ENCODE measurements at places on chromosomes 4 and X. TPM values are rescaled to one million over a fixed set of nuclear protein-coding genes. Genes with fewer than 3 reads are reported as not detected.

TTC29 gene
- polyA plus RNA-seq, result not detected

SCML1 gene
- polyA plus RNA-seq, result 2.2 TPM

TIMP1 gene
- polyA plus RNA-seq, result 275 TPM

CT45A3 gene
- not detected for polyA plus RNA-seq

HERC5 gene
- polyA plus RNA-seq, result 9.2 TPM

CT45A2 gene
- not detected for polyA plus RNA-seq

FRMPD4 gene
- polyA plus RNA-seq, result not detected

POF1B gene
- not detected for polyA plus RNA-seq

RAPGEF2 gene
- 1.7 TPM for polyA plus RNA-seq

SLC16A2 gene
- polyA plus RNA-seq, result 0.07 TPM

FAM9B gene
- 0.20 TPM for polyA plus RNA-seq

- no peak overlapping the region for H3K27ac ChIP-seq
- DNase-seq, result no peak
- H3K36me3 ChIP-seq, result no peaks in the 10 kb centered on the region
- H3K27me3 ChIP-seq, result peaks cover 4% of the 10 kb centered on the region
Observed at GRCh38 chr4:159369256-159369655, 266.4 kb downstream of the RAPGEF2 start.

- no peak overlapping the region for H3K4me3 ChIP-seq
- no peak for DNase-seq
Observed at GRCh38 chrX:16368696-16369095, 201.4 kb downstream of the MAGEB17 start.

DNA sequence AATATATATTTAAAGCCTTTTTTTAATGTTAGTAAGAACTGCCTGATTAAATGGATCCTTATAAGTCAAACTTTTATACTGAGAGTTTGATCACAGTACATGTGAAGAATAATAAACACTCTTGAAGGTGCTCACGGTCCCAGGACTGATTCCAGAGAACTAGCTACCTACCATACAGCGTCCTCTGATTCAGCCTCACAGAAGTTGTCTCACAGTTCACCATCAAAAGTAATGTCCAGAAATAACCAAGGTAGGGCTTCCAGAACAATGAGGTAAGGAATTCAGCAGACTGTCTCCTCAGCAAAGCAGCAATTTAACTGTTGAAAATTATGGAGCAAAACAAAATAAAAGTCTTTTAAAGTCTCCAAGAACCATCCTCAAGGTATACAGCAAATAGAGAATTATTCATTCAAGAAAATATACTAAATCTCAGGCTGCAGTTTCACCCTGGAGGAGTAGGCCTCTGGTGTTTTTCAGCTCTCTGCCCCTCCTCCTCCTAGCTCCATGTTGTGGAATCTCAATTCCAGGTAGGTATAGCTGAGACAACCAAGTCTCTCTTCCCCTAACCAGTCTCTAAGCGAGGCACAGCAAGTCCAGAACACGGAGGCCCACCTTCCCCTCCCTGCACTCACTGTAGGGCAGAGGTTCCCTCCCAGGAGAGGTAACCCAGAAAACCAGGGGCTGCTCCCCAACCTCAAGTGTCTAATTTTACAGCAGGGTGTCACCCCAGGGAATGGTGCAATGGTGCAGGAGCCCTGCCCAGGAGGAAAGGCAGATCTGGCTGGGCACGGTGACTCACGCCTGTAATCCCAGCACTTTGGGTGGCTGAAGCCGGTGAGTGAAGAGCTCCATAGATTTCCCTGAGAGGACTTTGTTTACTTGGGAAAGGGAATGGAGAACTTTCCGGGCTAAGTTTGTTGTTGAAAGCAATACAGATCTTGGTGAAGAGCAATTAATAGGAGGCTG lies 28.6 kb downstream of the FAM241A start:
- H3K36me3 ChIP-seq, result no peaks in the 10 kb centered on the region
- peaks cover 2% of the 10 kb centered on the region for H3K4me1 ChIP-seq
- H3K4me3 ChIP-seq, result no peak overlapping the region
- no peak for DNase-seq
- H3K27ac ChIP-seq, result no peak overlapping the region
- H3K27me3 ChIP-seq, result peaks cover 2% of the 10 kb centered on the region

- no peak overlapping the region for H3K4me3 ChIP-seq
- H3K27me3 ChIP-seq, result no peaks in the 10 kb centered on the region
- no peaks in the 10 kb centered on the region for H3K4me1 ChIP-seq
- DNase-seq, result no peak
Observed at GRCh38 chr4:103778221-103778620, 58.4 kb upstream of the TACR3 start.

- H3K27me3 ChIP-seq, result no peaks in the 10 kb centered on the region
- no peak for DNase-seq
- peaks cover 14% of the 10 kb centered on the region for H3K4me1 ChIP-seq
- H3K4me3 ChIP-seq, result no peak overlapping the region
- no peaks in the 10 kb centered on the region for H3K36me3 ChIP-seq
Observed at GRCh38 chrX:76434103-76434741, 6.7 kb downstream of the MAGEE1 start.

DNA sequence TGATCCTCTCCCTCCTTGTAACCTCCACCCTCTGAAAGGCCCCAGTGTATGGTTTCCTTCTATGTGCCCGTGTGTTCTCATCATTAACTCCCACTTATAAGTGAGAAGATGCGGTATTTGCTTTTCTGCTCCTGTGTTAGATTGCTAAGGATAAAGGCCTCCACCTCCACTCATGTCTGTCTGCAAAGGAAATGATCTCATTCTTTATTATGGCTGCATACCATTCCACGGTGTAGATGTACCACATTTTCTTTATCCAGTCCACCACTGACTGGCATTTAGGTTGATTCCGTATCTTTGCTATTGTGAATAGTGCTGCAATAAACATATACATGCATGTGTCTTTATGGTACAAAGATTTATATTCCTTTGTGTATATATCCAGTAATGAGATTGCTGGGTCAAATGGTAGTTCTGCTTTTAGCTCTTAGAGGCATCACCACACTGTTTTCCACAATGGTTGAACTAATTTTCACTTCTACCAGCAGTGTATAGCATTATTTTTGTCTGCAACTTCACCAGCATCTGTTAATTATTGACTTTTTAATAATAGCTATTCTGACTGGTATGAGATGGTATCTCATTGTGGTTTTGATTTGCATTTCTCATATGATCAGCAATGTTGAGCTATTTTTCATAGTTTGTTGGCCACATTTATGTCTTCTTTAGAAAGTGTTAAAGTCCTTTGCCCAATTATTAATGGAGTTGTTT lies 1030.9 kb downstream of the FSTL5 start:
- no peaks in the 10 kb centered on the region for H3K27me3 ChIP-seq
- H3K4me1 ChIP-seq, result no peaks in the 10 kb centered on the region
- no peak for DNase-seq
- H3K36me3 ChIP-seq, result peaks cover 4% of the 10 kb centered on the region

DNA sequence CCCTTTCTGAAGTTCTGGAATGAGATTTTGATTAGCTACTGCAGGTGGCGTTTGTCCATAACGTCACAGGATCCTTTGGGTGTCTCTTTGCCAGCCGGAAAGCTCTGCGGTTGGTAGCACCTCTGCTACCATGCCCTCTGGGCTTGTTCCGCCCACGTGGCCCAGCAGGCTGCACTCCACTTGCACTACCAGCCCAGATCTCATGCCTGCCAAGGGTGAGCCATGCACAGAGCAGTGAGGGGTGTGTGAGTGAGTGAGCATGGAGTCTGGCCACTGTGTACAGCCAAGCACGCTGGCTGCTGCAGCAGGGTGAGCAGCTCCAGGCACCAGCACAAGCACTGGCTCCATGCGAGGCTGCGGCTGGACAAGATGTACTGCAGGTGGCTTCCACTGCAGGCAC lies 6.6 kb upstream of the HNRNPD start:
- H3K4me1 ChIP-seq, result peaks cover 17% of the 10 kb centered on the region
- no peak for DNase-seq
- no peak overlapping the region for H3K27ac ChIP-seq
- no peaks in the 10 kb centered on the region for H3K27me3 ChIP-seq
- H3K36me3 ChIP-seq, result no peaks in the 10 kb centered on the region
- H3K4me3 ChIP-seq, result no peak overlapping the region

DNA sequence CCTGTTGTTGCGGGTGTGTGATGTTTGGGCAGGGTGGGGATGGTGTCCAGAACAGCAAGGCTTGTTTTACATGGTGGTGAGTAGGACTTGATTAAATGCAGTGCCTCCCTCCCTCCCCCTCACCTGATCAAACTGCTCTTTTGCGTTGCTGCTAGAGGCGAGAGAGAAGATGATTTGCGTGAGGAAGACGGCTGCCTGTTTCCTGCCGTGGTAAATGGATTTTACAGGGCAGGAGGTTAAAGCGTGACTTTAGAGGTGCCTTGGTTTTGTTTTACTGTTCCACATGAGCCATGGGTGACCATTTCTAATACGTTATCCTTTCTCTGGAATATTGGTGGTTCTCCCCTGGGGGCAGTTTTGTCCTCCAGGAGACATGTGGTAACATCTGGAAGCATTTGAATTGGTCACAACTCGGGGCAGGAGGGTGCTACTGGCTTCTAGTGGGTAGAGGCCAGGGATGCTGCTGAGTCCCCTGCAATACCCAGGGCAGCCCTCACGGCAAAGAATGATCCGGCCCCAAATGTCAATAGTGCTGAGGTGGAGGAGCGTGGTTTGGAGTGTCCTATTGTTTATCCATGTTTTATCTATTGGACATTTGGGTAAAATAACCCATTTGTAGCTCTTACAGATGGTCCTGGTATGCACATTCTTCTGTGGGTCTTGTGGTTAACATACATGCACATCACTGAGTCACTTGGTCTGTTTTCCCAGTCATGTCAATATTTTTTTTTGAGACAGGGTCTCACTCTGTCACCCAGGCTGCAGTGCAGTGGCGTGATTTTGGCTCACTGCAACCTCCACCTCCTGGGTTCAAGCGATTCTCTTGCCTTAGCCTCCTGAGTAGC lies 73.7 kb downstream of the SHROOM2 start:
- H3K27ac ChIP-seq, result no peak overlapping the region
- H3K36me3 ChIP-seq, result no peaks in the 10 kb centered on the region

- H3K4me3 ChIP-seq, result peak overlapping the region; percentile 18
- no peak overlapping the region for H3K27ac ChIP-seq
- peaks cover 6% of the 10 kb centered on the region for H3K4me1 ChIP-seq
- DNase-seq, result no peak
- peaks cover 34% of the 10 kb centered on the region for H3K27me3 ChIP-seq
Observed at GRCh38 chr4:52051615-52052474, 741 bp downstream of the SPATA18 start.

- no peaks in the 10 kb centered on the region for H3K4me1 ChIP-seq
- no peak overlapping the region for H3K27ac ChIP-seq
- H3K36me3 ChIP-seq, result no peaks in the 10 kb centered on the region
- H3K27me3 ChIP-seq, result peaks cover 2% of the 10 kb centered on the region
Observed at GRCh38 chr4:6115342-6115741, 85.0 kb downstream of the JAKMIP1 start.

GRCh38 chrX:125398959-125399440 lies 79.3 kb downstream of the TEX13C start:
- no peaks in the 10 kb centered on the region for H3K4me1 ChIP-seq
- H3K36me3 ChIP-seq, result no peaks in the 10 kb centered on the region

- no peak overlapping the region for H3K27ac ChIP-seq
- H3K4me3 ChIP-seq, result no peak overlapping the region
- no peaks in the 10 kb centered on the region for H3K27me3 ChIP-seq
- DNase-seq, result no peak
- H3K4me1 ChIP-seq, result no peaks in the 10 kb centered on the region
Observed at GRCh38 chr4:107578321-107578720, 141.7 kb downstream of the PAPSS1 start.

DNA sequence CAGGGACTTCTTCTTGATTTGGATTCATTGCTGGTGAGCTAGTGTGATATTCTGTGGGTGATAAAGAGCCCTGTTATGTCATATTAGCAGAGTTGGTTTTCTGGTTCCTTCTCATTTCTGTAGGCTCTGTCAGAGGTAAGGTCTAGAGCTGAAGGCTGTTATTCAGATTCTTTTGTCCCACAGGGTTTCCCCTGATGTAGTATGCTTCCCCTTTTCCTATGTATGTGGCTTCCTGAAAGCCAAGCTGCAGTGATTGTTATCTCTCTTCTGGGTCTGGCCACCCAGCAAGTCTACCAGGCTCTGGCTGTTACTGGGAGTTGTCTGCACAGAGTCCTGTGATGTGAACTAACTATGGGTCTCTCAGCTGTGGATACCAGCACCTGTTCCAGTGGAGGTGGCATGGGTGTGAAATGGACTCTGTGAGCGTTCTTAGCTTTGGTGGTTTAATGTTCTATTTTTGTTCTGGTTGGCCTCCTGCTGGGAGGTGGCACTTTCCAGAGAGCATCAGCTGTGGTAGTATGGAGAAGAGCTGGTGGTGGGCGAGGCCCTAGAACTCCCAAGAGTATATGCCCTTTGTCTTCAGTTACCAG lies 373.7 kb downstream of the AR start:
- H3K36me3 ChIP-seq, result no peaks in the 10 kb centered on the region
- peaks cover 3% of the 10 kb centered on the region for H3K27me3 ChIP-seq
